ENCODE measurements at places on chromosomes 5 and 9. TPM values are rescaled to one million over a fixed set of nuclear protein-coding genes. Genes with fewer than 3 reads are reported as not detected.
A peak's percentile ranks its signal among the peaks of the same experiment; 100 is the strongest.

PCDHB15 gene
- total RNA-seq, result 1.6 TPM

DNA sequence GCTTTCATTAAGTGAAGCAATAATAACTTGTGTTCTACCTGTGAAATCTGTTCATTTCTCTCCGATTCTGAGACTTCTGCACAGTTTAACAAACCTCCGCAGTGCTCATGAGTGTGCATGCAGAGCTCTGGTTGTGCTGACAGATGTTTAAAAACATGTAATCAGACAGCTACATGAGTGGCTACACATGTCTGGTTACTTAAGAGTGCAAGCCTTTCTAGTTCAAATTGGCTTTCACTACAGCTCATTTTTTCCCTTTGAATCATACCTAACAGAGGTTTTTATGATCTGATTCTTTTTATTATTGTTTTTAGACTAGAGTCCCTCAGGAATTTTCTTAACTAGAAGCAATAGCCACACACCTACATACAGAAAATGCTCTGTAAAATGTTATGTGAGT is 310.2 kb downstream of the ARRDC3 start:
- DNase-seq, result no peak

ANKS6 gene
- 5.6 TPM for total RNA-seq

DNA sequence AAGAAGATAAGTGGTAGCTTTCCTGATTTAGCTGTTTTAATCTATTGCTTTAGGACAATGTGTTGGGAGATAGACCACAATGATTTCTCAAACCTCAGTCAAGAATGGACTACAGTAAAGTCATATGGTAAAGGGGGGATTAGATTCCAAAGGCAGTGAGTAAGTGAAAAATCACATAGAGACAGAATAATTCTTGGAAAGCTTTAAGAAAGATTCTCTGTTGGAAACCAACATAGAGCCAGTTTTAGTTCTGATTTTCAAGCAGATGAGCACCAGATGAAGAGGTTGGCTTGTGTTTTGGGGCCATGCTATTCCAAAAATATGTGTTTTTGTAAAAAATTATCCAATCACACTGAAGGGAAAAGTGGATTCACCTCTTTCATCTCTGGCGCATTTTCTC is 256.8 kb upstream of the RPS23 start:
- DNase-seq, result no peak

- peak; percentile 78 for DNase-seq
These were observed 23.6 kb downstream of the PCDHGC5 start for GRCh38 chr5:141512390-141512910.

GRCh38 chr9:88429595-88430430 is 41.6 kb downstream of the SPIN1 start:
- no peak for DNase-seq

DNA sequence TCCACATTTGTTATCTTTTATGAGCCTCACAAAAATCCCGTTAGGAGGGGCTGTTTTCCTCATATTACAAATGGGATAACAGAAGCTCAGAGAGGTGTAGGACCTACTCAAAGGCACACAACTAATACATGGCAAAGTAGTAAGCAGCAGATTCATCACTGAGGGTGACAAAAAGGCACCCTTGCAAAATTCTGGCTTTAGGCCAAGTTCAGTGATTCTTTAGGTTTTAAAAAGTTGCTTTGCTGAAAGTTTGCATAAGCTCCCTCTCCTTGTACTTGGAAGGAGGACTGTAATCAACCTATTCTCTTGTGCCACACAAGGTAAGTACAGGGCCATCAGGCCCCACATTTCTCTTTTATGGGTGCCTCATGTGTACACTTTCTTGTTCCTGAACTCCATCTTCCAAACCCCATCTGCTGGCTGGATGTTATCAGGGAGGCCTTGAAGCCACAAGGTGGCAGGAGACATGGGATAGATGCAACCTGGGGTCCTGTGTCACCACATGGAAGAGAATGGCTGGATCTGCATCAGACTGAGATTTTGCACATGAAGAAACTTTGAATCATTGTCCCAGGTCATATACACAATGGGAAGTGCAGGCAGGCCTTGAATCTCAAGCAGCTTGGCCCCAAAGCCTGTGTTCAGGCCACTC is 311.6 kb downstream of the MSX2 start:
- DNase-seq, result no peak

GRCh38 chr9:20606652-20607051 is 15.6 kb downstream of the MLLT3 start:
- no peak for DNase-seq

DNA sequence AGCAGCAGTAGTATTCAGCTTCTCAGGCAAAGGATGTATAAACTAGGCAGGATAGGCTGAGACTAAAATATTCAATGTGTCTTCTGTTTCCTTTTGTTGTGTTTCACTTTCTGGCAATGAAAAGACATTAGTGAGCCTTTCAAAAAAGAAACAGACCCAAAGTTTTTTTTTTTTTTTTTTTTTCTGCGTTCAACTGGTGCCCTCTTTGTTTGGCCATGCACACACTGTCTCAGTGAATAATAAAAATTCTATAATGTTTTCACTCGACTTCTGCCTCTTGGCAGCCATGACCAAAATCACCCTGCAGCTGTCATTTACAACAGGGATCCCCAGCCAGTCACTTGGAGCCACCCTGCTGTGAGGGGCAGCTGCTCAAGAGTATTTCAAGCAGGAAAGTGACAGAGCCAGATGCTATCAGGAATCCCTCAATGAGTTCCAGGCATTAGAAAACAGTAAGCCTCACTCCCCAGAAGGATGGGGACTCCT is 44.0 kb upstream of the MAN2A1 start:
- DNase-seq, result no peak

DNA sequence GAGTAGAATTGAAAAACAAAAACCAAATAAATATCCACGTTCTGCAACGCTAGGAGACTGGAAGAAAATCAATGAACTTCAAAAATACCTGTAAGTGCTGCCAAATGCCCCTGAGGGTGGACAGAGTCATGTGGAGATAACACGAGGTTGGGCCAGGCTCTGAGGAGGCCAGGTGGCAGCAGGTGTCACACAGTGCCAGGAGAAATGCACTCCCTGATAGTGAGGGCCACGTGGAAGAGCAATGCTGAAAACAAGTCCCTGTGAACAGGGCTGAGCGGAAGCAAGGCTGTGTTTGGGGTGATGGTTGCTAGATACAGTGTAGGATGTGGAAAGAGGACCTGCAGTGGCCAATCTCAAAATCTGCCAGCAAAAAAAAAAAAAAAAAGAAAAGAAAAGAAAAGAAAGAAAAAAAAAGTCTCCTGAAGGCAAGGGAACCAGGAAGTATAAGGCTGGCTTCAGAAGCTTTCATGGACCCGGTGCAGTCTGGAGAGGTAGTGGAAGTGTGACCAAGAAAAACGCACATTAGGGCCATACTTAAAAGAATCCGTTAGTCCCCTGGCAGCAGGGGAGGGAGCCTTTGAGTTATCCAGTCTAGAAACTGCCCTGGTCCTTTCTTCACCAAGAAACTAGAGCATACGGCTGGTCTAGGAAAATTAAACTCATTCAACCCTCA is 16.8 kb downstream of the C1QTNF3 start:
- no peak for DNase-seq

DNA sequence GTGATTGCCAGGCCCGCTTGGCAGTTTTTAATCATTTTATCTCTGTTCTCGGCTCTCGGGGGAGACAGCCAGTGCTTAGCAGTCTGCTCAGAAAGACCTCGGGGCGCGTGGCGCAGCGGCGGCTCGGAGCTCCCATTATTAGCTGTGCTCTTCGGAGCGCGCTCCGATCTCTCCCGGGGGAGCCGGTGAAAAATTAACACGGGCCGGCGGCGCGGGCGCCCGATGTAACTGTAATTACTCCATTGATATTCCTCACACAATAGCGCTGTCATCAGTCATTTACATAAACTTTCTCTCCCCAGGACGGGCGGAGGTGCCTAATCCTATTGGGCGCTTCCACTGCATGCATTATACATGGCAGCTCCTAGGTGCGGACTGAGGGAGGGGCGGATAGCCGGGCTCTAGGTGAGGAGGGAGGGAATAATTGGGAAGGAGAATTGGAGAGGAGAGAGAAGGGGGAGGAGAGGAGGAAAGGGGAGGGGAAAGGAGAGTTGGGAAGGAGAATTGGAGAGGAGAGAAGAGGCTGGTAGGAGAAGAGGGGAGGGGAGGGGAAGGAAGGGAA is 24.9 kb downstream of the LMX1B start:
- DNase-seq, result no peak

GRCh38 chr5:96943799-96944198 is 7.9 kb downstream of the LNPEP start:
- DNase-seq, result no peak

HOMER1 gene
- total RNA-seq, result 18.7 TPM

DNA sequence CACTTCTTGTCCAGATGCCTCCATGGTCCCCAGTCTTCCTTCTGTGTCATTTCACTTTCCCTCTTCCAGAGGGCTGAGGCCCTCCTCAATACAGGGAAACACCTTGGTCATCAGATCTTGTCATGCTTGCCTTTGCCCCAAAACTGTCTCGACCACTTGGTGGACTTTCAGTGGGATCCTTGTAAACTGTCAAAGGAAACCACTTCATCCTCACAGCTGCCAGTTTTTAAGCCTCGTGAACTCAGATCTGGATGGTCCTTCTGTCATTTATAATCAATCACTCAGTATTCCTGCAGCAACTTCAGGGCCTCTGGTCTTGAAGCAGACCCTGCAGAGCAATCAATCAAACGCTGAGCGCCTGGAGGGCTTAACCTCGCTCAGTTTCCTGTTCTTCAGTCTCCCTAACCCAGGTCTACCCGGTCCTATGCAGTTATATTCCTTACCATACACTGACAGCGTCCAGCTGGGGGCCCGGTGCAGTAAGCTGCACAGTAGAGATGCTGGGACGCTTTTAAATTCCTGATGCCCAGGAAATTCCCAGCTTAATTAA is 74.6 kb downstream of the GOLPH3 start:
- no peak for DNase-seq

GRCh38 chr5:159764283-159765134 is 151.8 kb upstream of the ADRA1B start:
- no peak for DNase-seq

DNA sequence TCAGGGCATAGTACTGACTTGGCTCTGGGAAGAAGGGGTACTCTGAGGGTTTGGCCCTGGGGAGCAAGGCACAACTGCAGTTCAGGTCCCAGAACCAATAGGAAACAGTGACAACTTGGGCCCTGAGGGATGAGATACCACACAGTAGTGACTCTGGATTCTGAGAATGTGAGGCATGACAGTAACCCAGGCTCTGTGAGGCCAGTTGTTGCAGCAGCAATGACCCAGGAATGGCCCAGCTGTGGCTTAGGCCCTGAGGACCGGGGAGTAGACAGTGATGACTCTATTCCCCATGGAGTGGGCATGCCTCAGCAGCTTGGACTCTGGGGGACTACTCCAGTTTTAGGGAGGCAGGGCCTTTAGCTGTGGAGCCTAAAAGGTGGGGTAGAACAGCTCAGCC is 21.5 kb upstream of the NFIL3 start:
- DNase-seq, result no peak

PCDHGC5 gene
- total RNA-seq, result 3.3 TPM

DNA sequence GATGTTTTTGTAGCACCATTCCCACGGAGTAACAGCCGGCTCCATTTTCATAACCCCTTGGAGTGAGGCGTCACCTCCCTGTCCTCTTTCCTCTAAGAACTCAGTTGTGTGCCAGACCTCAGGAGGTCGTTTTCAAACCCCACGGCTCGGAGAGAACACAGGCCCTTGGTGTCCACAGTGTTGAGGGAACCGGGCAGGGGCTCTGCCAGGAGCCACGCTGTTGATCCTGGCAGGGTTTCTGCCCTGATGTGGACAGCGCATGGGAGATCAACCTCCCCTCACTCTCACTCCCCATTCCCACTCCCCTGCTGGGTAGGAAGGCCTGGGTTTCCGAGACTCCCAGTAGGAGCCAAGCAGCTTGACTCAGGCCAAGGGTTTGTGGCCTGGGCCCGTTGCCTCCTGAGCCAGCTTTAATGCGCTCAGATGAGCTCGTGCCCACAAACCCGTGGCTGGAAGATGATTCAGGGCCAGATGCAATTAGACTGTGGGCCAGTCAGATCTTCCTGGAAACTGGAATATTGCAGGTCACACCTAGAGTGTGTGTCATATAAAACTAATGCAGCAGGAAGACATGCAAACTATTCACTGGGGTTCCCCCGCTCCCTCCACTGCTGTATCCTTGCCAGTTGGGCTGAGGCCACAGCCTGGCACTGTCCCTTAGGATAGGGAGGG is 133.4 kb downstream of the SLC12A2 start:
- DNase-seq, result peak; percentile 64

GRCh38 chr9:93667006-93667405 is 90.6 kb downstream of the PHF2 start:
- DNase-seq, result peak; percentile 27

DNA sequence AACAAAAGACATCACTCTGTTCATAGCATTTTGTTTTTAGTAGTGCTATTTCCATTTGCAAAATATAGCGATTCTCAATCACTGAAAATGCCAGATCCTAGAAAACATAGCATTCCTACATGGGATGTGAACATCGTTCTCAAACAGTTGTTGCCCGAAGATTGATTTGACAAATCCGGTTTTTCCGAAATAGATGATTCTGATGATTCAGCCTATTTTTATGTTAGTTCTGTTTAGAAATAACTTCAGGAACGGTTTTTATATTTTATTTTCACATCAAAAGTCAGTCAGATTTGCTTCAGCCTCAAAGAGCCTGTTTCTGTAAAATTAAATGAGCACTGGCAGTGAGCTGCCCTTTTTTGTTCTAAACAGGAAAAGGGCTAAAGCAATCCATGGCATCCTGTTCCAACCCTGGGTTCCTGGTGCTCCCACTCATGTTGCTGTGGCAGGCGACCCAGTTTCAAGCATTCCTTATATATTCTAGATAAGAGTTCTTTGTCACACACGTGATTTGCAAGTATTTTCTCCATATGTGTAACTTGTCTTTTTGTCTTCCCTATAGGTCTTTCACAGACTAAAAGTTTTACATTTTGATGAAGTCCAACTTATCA is 14.2 kb upstream of the PSIP1 start:
- DNase-seq, result no peak

DNA sequence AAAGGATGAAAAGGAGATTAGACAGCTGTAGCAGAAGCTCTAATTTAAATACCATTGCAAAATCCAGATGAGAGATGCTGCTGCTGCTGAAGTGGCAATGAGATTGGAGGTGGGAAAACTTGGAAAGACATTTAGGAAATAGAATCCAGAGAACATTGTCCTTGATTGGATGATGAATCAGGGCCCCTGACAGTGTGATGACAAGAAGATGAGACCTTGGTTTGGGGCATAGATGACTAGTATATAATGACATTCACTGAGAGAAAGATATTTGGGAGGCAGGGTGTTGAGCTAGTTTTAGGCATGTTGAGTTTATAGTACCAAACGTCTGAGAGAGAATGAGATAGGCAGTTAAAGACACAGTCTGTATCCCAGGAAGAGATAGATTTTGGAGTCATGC is 311.5 kb upstream of the MPDZ start:
- no peak for DNase-seq

FGFR4 gene
- total RNA-seq, result 4.5 TPM

DNA sequence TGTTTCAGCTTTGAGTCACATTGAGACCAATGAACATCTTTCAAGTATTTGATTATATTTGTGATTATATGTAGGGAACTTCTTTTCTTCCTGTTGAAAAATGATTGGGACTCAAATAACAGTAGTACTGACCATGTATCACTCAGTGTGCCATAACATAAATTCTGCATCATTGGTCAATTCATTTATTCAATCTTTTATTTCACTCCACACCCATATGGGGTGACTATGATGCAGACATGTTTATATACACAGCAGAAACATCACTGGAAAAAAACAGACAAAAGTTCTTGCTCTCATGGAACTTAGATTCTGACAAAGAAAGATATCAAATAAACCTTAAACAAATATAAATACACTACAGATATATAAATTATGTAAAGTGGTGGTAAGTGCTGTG is 74.7 kb upstream of the ANXA1 start:
- DNase-seq, result no peak

HNRNPH1 gene
- 577 TPM for total RNA-seq

- DNase-seq, result no peak
These were observed 35.3 kb upstream of the HSPA9 start for GRCh38 chr5:138610415-138610917.
